CD4-positive, alpha-beta T cell treated with Interleukin-15 for 4 hours (primary cell): ENCODE measurements at places on chromosomes 4 and X.

DNA sequence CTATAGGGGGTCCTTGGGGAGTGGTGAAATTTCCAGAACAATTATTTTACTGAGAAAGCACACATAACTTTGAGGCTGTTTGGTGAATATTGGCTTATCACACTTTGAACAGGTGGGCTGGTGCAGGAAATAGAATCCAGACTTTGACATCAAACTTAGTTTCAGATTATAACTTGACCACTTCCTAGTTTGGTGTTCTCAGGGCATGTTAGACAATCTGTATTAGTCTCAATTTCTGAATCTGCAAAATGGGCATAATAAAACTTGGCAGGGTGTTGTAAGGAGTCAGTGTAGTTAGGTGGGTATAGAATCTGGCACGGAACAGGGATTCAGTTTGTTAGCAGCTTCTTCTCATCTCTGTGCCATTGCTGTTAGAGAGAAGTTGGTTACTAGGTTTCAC is 43.3 kb upstream of the MBNL3 start:
- DNase-seq: no peak

GRCh38 chr4:109721033-109721432 is 8.8 kb downstream of the PLA2G12A start:
- DNase-seq: no peak

DNA sequence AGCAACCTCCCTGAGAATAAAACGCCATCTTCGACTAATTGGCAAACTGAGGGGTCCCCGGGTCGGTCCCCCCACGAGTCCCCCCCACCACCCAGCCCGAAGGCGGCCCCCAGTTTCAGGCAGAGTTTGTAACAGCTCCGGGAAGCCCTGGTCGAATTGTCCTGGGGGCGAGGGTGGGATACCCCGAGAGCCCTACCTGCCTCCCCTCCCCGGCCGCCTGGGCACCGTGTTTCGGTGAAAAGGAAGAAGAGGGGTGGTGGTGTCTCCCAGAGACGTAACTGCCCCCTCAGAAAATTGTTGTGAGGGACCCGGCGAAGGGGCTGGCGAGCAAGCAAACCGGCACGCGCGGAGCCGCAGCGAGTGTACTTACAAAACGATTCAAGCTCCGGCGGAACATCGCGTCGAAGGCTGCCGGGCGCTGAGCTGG is 1.2 kb downstream of the ATP11C start:
- no peak for DNase-seq

DNA sequence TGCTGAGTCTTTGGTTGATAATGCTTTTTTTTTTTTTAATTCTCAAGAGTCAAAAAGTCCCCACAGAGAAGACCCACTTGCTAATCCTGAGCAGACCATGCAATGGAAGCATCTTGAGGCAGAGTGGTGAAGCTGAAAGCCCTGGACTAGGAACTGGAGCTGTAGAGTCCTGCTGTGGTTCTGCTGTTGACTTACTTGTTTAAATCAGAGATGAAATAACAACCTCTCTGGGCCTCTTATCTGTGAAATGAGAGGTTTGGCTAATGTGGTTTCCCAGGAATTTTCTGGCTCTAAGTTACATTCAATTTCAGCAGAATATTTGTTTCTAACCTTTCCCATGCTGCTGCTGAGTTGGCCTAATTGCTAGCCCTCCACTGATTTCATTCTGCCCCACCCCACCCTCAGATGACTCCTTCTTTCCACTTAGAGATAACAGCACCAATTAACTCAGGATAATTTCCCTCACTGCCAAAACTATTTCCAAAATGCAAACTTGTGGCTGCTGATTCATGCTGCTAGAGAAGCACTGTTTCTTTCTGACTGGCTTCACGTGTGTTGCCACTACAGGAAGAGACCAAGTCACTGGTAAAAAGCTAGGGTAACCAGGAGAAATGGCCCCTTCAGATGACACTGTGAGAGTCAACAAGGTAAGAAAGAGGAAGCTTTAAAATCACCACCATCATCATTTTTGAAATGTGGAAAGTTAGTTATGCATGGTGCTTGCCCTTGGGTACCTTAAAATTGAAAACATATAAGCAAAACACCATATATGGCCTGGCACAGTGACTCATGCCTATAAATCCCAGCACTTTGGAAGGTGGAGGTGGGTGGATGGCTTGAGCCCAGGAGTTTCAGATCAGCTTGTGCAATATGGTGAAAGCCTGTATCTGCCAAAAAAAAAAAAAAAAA is 326.4 kb downstream of the DCHS2 start:
- no peak for DNase-seq

DNA sequence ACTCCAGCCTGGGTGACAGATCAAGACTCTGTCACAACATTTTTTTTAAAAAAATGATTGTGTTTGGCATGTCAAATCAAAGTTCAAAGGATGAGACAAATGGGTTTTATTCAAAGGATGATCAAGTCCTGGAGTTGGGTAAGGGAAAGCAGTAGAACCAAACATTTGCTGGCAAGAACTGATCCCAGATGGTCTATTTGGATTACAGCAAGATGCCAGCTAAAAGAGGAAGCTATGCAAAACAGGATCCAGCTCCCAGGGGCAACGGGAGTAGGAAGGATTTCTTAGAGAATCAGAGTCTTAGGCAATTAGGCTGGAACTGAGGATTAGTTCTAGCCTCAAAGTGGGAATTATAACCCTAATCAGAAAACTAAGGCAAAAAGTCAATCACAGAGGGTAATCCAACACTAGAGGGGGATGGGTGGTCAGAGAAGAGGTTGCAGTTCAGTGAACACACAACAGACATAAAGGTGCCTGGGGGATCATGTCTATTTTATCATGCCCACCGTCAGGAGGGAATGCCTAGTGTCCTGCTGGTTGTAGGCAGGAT is 133.0 kb upstream of the PLS3 start:
- DNase-seq: no peak

DNA sequence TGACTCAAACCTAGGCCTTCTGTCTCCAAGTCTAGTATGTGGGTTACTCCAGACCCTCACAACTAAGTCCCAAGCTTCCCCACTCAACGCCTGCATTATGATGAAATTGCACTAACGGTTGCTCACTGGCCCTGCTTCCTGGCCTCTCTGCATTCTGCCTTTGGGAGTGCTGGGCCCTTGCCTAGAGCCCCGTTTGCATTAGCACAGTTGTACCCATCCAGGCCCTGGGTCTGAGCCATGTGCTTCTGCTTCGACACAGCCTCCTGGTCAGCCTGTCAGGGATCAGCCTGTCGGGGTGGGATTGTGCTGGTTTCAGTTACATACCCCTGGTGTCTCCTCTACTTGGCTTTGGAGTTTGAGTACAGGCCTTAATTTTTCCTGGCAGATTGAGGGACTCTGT is 58.4 kb downstream of the DCUN1D4 start:
- DNase-seq: no peak

DNA sequence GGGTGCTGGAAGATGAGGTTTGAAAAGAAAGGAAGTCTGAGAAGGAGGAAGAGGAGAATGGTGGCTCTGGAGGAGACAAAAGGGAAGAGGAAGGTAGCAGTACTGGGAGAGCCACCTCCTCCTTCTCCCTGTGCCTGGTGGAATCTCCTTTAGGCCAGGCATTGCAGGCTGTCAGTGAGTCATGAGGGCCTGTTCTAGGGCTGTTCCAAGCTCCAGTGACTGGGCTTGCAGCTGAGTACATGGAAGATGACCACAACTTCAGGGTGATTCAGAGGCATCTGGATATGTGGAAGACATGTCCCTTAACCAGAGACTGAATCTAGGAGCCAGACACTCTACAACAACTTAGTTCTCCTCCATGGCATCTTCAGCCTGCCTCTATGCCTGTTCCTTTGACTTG is 107.8 kb downstream of the EFNB1 start:
- no peak for DNase-seq

- DNase-seq: no peak
These were observed 25.7 kb downstream of the ACSL4 start for GRCh38 chrX:109707319-109707718.

DNA sequence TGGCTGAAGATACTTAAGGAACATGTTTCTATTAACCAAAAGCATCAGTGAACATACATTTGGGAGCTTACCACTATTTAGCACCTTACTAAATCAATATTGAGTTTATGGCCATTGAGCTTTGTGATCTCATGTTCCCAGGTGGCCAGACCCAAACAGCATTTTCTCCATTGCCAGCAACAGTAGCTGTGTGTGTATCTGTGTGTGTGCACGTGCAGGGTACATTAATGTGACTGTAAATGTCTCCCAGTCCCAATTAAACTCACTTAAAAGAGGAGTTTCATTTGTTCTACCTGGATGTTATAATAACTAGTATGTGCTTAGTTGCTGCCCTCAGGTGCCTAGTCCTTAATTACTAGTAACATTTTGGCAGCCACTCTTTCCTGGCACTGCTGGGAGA is 282.4 kb downstream of the NR3C2 start:
- no peak for DNase-seq

DNA sequence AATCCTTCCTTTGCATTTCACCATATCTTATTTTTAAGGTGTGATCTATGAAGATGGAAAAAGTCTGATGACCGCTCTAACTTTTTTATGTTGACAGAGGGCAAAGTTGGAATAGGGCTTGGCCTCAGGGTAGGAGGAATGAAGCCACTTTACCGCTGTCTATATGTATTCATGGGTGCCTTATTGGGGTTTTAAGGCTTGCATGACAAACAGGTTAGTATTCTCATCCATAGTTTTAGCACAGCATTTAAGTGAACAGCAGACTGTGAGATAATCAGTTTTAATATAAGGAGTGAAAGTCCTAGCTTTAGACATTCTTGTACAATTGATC is 81.7 kb upstream of the BMP2K start:
- no peak for DNase-seq

DNA sequence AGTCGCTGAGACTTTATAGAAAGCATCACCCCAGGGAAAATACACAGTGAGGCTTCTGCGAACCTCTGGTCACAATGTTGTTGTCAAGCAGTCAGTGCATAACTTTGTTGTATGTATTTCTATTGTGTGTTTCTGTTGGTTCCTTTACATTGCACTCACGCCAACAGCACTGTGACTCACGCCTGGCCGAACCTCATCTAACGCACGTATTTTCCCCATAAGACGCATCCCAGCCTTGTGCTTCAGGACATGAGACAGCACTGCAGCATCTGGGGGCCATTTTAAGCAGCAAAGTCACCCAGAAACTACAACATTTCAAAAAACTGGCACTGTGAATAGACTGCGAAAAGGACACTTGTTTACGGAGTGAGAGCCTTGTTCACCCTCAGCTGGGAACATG is 30.6 kb downstream of the TBL1X start:
- DNase-seq: no peak

DNA sequence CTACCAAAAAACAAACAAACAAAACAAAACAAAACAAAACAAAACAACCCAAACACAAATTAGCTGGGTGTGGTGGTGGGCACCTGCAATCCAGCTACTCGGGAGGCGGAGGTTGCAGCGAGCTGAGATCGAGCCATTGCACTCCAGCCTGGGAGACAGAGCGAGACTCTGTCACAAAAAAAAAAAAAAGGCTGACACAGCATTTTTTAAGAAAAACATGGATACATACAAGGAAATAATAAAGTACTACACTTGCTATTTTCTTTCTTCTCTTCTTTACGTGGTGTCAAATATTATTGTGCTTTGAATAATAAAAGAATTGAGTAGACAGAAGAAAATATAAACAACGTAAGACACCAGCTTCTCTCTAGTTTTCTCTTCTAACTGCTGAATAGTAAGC is 73.9 kb downstream of the TEX11 start:
- no peak for DNase-seq

- no peak for DNase-seq
These were observed 72.6 kb upstream of the NKX1-1 start for GRCh38 chr4:1478766-1479355.

DNA sequence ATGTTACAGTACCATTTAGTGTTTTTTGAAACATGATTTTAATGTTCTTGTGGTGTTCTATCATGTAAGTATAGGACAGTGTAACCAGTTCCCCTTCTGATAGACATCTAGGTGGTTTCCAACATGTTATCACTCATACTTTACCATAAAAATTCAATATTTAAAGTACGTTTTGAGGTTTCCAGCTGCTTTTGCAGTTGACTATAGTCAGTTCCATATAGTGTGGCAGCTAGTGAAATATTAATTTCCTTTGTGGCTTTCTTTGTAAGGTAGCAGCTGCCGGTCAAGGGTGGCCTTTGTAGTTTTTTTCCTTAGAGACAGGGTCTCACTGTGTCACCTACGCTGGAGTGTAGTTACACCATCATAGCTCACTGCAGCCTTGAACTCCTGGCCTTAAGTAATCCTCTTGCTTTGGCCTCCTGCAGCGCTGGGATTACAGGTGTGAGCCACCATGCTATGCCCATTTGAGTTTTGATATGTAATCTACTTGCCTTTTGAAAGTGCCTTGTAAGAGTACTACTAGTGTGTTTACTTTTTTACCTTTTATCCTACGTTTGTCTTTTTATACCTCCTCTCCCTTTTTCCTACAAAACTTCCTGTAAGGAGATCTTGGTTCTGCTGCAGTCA is 63.0 kb downstream of the ARHGAP10 start:
- no peak for DNase-seq

DNA sequence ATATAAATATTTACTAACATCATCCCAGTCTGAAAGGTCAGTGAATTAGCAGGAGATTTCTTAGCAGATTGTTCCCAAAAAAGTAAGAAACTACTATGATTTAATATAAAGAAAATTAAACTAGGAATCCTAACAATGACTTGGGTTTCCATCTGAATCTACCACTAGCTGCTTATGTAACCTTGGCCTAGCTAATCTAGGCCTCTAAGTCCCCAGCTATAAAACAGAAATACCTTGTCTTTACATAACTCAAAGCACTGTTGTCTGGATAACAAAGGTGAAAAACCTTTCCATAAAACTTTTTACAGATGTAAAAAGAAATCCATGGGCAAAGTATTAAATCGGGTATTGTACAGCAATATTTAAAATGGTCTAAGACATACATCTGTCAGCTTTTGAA is 3.0 kb downstream of the FBXL5 start:
- no peak for DNase-seq

GRCh38 chr4:95213366-95213765 is 335.4 kb downstream of the UNC5C start:
- DNase-seq: no peak
